Activated naive CD4-positive, alpha-beta T cell treated with anti-CD3 and anti-CD28 coated beads, Interleukin-2, amount 10 ng/mL, durations not matched to agents 5 hours and 36 hours (primary cell): ENCODE measurements at places on chromosomes 7 and 10. TPM values are rescaled to one million over a fixed set of nuclear protein-coding genes. Genes with fewer than 3 reads are reported as not detected.

The ARMC3 gene
- total RNA-seq: not detected

The HNRNPH3 gene
- 115 TPM for total RNA-seq

The CROT gene
- 9.1 TPM for total RNA-seq

The PRRT4 gene
- total RNA-seq: 0.55 TPM

The UBE2H gene
- 46.5 TPM for total RNA-seq
